ENCODE measurements at places on chromosomes 12 and 14. TPM values are rescaled to one million over a fixed set of nuclear protein-coding genes. Genes with fewer than 3 reads are reported as not detected.

- no peak overlapping the region for H3K27ac ChIP-seq
- H3K4me3 ChIP-seq, result no peak overlapping the region
- DNase-seq, result no peak
- peaks cover 4% of the 10 kb centered on the region for H3K36me3 ChIP-seq
- peaks cover 1% of the 10 kb centered on the region for H3K27me3 ChIP-seq
- peaks cover 31% of the 10 kb centered on the region for H3K4me1 ChIP-seq
Measured at GRCh38 chr14:51877810-51878209, 17.4 kb downstream of the GNG2 start.

- peaks cover 4% of the 10 kb centered on the region for H3K36me3 ChIP-seq
- DNase-seq, result no peak
- H3K4me3 ChIP-seq, result no peak overlapping the region
- H3K4me1 ChIP-seq, result no peaks in the 10 kb centered on the region
- no peak overlapping the region for H3K27ac ChIP-seq
Measured at GRCh38 chr14:89750908-89751392, 203.6 kb downstream of the EFCAB11 start.

RTL1 gene
- total RNA-seq, result 0.18 TPM

DNA sequence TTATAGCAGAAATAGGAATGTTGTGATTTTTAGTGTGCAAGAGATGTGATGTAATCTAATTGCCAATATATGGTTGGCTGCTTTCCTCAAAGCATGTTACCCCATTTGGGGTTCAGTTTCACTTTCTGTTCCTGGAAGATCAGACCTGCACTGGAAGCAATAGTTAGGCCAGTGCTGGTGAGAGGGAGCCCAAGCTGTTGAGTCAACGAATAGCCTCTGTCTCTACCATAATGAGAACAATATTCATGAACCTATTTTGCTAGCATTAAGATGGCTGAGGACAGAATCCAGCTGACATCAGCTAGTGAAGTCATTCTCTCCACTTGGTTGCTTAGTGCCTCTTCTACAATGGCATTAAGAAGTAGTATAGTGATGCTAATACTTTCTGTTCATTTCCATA is 379.9 kb upstream of the DCN start:
- H3K36me3 ChIP-seq, result no peaks in the 10 kb centered on the region
- H3K4me3 ChIP-seq, result no peak overlapping the region
- H3K4me1 ChIP-seq, result no peaks in the 10 kb centered on the region
- H3K27me3 ChIP-seq, result peaks cover 1% of the 10 kb centered on the region

- no peaks in the 10 kb centered on the region for H3K36me3 ChIP-seq
- no peak overlapping the region for H3K4me3 ChIP-seq
- no peak overlapping the region for H3K27ac ChIP-seq
- no peak for DNase-seq
- peaks cover 3% of the 10 kb centered on the region for H3K27me3 ChIP-seq
Measured at GRCh38 chr12:93645702-93646101, 31.5 kb upstream of the CRADD start.

IKZF4 gene
- 3.0 TPM for total RNA-seq

DNA sequence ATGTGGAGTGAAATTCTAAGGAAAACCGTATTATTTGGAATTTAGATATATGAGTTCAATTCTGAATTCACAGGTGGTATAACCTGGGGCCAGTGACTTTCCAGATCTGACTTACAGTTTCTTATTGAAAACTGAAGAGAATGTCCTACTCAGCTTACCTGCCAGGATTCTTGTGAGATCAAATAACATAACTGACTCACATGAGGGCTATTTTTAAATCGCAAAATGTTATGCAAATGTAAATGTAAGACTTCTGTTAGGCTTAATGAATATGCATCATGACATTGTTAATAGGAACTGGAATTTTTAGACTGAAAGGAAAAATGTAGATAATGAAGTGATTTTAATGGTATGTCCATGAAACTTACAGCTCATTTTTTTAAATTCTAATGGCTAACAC is 1142.1 kb downstream of the FLRT2 start:
- peaks cover 13% of the 10 kb centered on the region for H3K4me1 ChIP-seq
- no peaks in the 10 kb centered on the region for H3K27me3 ChIP-seq
- H3K36me3 ChIP-seq, result no peaks in the 10 kb centered on the region
- DNase-seq, result no peak

DNA sequence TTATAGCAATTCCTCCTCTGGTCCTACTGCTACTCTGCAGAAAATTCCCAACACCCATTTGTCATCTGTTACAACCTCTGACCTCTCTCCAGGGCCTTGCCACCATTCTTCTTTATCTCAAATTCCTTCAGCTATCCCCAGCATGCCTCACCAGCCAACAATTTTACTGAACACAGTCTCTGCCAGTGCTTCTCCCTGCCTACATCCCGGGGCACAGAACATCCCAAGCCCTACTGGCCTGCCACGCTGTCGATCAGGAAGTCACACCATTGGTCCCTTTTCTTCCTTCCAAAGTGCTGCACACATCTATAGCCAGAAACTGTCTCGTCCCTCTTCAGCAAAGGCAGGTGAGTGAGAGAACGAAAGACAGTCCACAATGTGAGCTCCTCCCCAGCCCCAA is 122.1 kb downstream of the TTLL5 start:
- H3K27me3 ChIP-seq, result no peaks in the 10 kb centered on the region
- peaks cover 34% of the 10 kb centered on the region for H3K36me3 ChIP-seq
- peak overlapping the region; percentile 33 for H3K27ac ChIP-seq
- DNase-seq, result no peak

DNA sequence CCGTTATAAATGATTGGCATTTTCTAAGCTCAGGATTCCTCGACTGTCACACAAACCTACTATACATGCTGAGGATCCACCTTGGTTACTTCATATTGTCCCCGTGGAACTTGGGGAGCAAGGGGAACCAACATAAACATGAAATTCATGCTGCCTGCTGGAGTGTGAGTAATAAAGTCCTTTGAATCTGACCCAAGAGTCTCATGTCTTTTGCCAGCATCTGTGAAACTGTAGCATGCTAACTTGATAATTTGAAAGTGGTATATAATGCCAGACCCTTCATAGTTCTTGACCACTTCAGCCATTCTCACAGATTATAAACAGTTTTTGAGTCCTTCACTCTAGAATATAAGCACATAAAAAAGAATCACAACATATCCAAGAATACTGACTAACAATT is 17.1 kb downstream of the SLC35F4 start:
- no peak overlapping the region for H3K4me3 ChIP-seq
- DNase-seq, result no peak
- no peaks in the 10 kb centered on the region for H3K27me3 ChIP-seq
- H3K4me1 ChIP-seq, result peaks cover 8% of the 10 kb centered on the region

IGF1 gene
- total RNA-seq, result 3.4 TPM

GRCh38 chr12:52515927-52516831 is 4.0 kb downstream of the KRT5 start:
- no peak overlapping the region for H3K27ac ChIP-seq
- H3K36me3 ChIP-seq, result no peaks in the 10 kb centered on the region
- no peak overlapping the region for H3K4me3 ChIP-seq
- no peak for DNase-seq
- H3K27me3 ChIP-seq, result no peaks in the 10 kb centered on the region

- peaks cover 3% of the 10 kb centered on the region for H3K27me3 ChIP-seq
- H3K36me3 ChIP-seq, result no peaks in the 10 kb centered on the region
- no peak for DNase-seq
- H3K27ac ChIP-seq, result no peak overlapping the region
- H3K4me3 ChIP-seq, result peak overlapping the region; percentile 23
Measured at GRCh38 chr14:28784096-28785048, 17.8 kb downstream of the FOXG1 start.

DNA sequence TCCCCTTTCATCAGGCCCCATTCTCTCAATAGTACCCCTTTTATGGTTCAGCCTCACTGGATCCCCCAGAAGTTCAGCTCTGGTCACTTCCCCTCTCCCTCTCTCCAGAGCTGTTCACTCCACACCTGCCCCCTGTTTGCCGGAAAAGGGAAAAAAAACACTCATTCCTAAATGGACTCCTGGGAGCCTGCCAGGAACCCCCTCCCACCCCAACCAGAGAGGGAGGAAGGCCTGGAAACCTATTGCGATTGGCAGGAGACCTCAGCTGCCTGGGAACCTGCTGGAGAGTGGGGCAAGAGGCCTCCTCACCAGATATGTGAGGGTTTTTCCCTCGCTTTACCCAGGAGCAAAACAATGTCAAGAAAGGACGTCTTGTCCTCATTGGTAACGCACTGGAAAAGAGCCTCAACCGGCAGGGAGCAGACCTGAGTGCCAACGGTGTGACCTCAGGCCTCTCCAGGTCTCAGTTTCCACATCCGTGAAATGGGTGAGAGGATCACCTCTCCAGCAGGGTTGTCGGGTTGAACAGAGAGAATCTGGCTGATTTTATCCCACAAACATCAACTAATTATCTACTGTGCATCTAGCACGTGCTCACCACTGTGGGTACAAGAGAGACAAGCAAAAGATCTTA is 4.6 kb downstream of the DTX1 start:
- H3K27ac ChIP-seq, result no peak overlapping the region
- H3K4me1 ChIP-seq, result peaks cover 4% of the 10 kb centered on the region
- H3K36me3 ChIP-seq, result peaks cover 5% of the 10 kb centered on the region
- peaks cover 7% of the 10 kb centered on the region for H3K27me3 ChIP-seq

- peaks cover 2% of the 10 kb centered on the region for H3K27me3 ChIP-seq
- H3K4me1 ChIP-seq, result no peaks in the 10 kb centered on the region
- no peak overlapping the region for H3K4me3 ChIP-seq
Measured at GRCh38 chr12:94157181-94157580, 8.8 kb downstream of the PLXNC1 start.

SSTR1 gene
- 0.21 TPM for total RNA-seq

REP15 gene
- 4.0 TPM for total RNA-seq

LIN52 gene
- 7.3 TPM for total RNA-seq

DNA sequence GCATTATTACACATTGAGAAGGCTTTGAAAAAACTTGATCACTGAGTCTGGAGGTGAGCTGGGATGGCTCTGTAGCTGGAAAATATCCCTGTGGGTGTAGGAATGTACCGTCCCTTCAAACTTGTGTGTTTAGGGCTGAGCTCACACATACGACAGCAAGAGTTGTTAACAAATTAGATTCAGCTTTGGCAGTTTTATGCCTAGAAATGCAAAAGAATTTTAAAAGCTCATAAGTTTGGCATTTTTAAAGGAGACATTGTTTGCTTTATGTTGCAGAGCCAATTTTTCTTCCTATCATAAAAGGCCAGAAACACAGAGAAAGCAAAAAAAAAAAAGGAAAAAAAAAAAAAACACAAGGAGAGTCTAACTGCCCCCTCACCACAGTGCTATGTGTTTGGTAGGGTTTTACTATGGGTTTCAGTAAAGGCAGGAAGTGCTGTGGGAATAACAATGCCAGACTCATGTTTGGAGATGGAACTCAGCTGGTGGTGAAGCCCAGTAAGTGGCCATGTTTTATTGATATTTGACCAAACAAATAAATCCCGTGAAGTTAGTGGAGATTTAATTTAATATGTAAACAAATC is 78.4 kb downstream of the DAD1 start:
- peaks cover 75% of the 10 kb centered on the region for H3K4me1 ChIP-seq
- no peak overlapping the region for H3K4me3 ChIP-seq
- H3K27me3 ChIP-seq, result peaks cover 2% of the 10 kb centered on the region

TUNAR gene
- 2.0 TPM for total RNA-seq

DNA sequence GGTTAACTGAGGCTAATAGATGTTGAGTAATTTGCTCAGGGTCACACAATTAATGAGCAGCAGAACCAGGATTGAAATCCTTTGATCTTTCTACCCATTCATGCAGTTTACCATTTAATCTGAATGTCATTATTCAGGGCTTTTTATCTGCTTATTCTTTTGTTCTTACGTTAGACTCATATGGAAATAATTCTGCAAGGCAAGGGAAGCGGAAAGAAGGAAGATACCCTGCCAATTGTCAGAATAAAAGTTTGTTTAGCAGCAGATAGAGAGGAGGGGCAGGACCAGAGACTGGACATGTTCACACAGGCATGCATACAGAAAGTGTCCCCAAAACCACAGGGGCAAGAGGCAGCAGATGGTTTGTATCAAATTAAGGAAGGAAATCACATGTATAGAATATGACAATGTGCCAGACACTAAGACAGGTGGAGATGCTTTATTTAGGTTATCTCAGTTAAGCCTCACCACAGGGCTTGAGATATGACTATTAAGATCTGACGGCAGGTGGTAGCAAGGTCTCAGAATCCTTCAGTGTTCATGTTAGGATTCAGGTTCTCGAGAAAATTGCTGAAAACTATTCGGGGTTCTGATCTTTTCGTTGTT is 29.8 kb downstream of the BRMS1L start:
- no peak for DNase-seq
- H3K27ac ChIP-seq, result no peak overlapping the region
- no peak overlapping the region for H3K4me3 ChIP-seq
- no peaks in the 10 kb centered on the region for H3K27me3 ChIP-seq
- peaks cover 18% of the 10 kb centered on the region for H3K36me3 ChIP-seq
- peaks cover 7% of the 10 kb centered on the region for H3K4me1 ChIP-seq

Measured in endothelial cell (in vitro differentiated cells).